ENCODE measurements at places on chromosomes 13 and 19.

GRCh38 chr13:40386586-40386985, 279.9 kb downstream of the FOXO1 start:
- no peak for DNase-seq

DNA sequence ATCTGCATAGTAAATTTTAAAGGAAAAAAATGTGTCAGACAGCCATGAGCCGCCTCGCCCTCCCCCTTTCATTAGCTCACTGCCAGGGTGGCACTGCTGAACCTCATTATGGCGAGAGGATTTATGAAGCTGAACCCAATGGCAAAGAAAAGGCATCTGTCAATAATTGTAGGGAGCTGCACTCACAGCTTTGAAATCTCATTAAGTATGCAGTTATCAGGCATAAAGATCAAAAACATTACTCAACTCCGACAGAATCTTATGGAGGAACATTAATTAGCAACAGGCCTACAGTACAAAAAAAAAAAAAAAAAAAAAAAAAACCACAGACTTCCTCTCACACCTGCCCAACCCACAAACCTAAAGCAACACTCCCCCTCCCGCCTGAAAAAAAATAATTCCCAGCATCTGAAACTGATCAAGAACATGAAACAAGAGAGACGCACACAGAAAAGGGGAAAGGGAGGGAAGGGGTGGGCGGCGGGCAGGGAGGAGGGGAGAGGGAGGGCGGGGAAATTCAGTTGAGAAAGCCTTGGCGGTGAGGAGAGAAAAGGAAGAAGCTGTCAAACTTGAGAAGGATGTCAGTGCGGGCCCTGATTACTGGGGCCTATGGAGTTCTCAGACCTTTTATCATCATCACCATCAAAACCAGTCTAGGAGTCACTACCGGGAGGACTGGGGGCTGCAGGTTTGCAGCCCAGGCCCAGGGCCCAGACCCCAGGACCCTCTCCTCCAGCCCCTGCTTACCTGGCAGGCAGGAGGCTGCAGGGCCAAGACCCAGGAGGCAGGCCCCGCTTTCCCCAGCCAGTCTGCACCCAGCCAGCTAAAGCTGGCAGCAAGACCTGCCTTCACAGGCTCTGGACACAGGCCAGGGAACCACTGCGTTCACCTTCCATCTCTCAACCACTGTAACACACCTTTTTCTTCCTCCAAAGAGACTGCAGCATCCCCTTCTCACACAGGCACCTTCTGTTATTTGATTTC, 8.9 kb downstream of the TSHZ3 start:
- peak; percentile 70 for DNase-seq

GRCh38 chr19:36604656-36605100, 435 bp upstream of the ZNF382 start:
- no peak for DNase-seq

DNA sequence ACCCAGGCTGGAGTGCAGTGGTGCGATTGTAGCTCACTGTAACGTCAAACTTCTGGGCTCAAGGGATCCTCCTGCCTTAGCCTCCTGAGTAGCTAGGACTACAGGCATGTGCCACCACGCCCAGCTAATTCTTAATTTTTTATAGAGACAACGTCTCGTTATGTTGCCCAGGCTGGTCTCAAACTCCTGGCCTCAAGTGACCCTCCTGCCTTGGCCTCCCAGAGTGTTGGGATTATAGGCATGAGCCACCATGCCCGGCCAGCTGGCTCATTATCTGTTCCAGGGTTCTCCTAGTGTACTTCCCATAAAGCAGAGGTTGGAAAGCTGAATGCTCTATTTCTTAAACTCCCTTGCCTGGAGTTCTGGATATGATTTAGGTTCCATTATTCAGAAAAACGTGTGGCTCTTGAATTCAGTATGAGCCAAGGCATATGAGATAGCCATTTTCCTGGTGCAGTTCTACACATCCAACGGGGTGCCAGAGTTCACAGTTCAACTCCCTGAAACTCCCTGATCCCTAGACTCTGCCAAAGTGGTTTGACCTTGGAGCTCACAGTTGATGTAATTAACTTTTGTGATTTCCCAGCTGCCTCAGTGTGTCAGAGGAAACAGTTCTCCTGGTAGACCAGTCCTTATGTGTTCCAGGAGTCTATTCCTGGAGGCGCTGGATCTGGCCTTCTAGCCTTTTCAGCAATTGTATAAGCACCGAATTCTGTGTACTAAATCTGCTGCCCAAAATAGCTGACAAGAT, 21.6 kb downstream of the GPR183 start:
- no peak for DNase-seq

DNA sequence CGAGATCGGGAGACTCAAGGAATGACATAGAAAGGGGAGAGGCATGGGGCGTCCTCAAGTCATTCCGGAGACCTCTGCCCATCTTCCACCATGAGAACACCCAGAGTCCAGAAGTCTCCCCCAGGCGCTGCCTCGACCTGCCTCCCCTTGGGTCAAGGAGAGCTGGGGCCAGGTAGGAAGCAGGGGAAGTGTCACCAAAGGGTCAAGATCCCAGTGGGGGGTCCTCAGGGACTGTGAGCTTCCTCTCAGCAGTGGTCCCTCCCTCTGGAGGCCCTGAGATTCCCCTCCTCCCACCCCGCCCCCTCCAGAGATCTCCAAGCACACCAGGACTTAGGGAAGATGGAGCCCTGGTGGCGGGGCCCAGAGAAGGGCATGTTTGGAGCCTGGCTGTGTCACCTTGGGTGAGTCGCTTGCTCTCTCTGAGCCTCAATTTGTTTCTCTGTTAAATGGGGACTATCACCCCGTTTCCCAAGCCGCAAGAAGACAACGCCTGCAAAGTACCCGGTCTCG, 919 bp downstream of the DACT3 start:
- no peak for DNase-seq

- no peak for DNase-seq
Observed at GRCh38 chr13:42548731-42549551, 25.0 kb upstream of the TNFSF11 start.

DNA sequence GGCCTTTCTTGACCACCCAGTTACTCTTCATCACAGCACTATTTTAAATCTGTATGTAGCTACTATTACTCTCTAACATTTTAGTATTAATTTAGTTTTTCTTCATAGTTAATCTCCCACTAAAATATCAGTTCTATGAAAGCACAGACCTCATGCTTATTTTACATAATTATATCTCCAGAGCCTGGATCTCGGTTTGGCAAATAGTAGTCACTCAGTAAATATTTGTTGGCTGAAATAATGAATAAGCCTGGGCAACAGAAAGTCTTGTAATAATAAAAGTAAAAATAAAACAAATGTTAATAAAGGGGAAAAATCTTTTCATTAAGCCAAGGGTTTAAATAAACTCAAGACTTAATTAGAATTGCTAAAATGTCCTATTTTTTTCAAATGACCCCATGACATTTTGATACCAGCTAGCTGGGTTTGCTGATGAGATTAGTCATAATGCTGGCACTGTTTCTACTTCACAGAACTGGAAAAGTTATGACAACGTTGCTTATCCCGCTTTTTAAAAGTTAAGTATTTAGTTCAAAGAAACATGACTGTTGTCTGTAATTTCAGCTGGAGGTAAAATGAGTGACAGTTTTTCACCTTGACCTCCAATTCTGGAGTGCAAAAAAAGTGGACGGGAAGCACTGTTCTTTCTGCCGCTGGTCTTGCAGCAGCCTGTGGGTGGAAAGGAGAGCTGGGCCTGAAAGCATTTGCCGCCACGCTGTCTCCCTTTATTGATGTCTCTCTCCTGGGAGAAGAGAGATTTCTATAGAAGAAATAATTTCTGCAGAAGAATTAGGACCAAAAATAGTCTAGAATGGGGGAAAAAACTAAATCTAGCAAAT, 85.2 kb upstream of the SPATA13 start:
- no peak for DNase-seq

- no peak for DNase-seq
Observed at GRCh38 chr19:1213391-1214286, 8.1 kb downstream of the STK11 start.

- DNase-seq = no peak
Observed at GRCh38 chr13:58964048-58964447, 1199.7 kb downstream of the DIAPH3 start.

DNA sequence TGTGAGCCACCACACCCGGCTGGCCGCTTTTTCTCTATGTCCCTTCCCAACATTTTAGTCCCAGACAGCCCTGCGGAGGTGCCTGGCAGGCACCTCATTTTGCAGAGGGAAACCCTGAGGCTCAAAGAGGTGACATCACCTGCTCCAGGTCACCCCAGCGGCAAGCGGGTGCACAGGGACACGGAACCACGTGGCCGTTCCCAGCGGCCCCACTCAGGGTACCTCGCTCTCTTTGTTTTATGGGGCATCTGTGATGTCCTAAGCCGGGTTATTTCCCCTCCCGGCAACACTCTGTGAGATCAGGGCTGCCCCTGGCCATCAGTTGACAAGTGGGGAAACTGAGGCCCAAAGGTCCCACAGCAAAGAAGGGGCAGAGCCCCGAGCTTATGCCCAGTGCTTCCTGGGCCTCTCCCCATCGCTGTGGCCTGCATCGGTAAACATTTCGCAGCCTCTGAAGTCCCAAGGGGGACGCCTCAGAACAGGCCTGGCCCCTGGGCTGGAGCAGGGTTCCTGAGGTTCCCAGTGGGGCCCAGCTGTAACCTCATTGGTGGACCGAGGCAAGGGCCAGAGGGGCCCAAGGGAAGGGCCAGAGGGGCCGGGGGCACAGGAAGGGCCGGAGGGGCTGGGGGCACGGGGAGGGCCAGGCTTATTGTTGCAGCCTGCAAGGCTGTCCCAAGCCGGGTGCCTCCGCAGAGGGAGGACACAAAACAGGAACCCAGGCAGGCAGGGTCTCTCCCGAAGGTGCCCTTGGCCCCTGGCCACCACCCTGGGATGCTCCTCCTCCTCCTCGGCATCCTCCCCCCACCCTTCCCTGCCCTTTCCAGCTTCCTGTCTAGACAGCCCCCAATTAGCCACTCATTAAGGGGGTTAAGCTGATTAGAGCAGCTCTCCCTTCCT, 39.0 kb downstream of the SMIM24 start:
- no peak for DNase-seq

- no peak for DNase-seq
Observed at GRCh38 chr13:80989747-80990146, 648.8 kb upstream of the SPRY2 start.

- no peak for DNase-seq
Observed at GRCh38 chr19:40599331-40599901, 1.8 kb upstream of the LTBP4 start.

- DNase-seq = no peak
Observed at GRCh38 chr13:46032341-46032740, 20.2 kb downstream of the ZC3H13 start.

DNA sequence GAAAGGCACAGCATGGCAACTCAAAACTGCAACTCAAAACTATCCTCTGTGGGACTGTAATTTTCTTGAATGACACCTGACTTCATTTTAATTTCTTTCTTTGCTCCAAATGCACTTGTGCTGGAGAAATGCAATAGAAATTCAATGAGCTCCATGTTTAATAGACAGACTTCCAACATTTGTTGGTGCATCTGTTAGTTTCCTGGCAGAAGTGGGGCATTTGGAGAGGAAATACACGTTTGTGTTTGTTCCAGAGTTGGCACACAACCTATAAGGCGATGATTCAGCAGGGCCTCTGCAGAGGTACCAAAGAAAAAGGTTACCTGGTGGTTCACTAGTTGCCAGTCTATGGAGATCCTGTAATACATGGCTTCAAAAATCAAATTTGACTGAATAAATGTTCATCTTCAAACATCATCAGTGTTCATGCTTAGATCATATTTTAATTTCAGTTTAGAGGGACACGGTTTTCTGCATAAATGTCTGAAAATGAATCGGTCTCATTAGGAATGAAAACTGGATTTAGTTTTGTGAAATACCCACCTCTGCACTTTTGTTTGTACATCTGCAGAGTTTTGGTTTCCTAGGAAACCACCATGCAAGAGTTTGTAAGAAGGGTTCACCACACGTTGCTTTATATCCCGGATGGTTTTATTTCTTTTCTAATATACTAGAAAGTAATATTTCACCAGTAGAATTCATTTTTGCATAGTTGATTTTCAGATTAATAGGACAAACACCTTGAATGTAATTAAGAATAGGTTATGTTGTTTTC, 21.8 kb upstream of the OBI1 start:
- DNase-seq = peak; percentile 60

GRCh38 chr13:40383132-40383531, 283.3 kb downstream of the FOXO1 start:
- DNase-seq = no peak

DNA sequence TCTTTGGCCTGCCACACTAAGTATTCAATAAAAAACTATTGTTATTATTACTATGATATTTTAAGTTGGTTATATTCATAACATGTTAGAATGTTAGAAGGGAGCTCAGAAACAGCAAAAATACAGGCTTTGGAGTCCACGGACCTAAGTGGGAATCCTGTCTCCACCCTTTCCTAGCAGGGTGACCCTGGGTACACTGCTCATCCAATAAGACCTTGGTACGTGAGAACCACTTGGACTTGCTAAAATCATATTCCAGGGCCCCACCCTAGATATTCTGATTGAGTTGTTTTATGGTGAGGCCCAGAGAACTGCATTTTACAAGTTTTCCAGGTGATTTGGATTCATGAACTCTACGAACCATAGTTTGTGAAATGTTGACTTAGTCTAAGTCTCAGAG, 47.4 kb upstream of the KL start:
- DNase-seq = no peak

- peak; percentile 33 for DNase-seq
Observed at GRCh38 chr13:24511019-24511815, 1.4 kb downstream of the PARP4 start.

- no peak for DNase-seq
Observed at GRCh38 chr13:50740052-50740741, 103.3 kb downstream of the DLEU7 start.

DNA sequence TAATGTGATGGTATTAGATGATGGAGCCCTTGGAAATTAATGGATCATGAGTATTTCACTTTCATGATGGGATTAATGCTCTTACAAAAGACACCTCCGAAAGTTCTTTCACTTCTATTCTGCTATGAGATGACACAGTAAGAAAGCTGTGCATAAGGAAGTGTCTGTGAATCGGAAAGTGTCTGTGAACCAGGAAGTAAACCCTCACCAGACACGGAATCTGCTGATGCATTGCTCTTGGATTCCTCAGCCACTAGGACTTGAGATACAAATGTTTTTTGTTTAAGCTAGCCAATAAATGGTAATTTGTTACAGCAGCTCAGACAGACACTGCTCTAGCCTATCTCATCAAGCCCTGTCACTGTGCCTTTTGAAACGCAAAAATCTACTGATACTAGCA, 440.4 kb upstream of the PRR20A start:
- no peak for DNase-seq

DNA sequence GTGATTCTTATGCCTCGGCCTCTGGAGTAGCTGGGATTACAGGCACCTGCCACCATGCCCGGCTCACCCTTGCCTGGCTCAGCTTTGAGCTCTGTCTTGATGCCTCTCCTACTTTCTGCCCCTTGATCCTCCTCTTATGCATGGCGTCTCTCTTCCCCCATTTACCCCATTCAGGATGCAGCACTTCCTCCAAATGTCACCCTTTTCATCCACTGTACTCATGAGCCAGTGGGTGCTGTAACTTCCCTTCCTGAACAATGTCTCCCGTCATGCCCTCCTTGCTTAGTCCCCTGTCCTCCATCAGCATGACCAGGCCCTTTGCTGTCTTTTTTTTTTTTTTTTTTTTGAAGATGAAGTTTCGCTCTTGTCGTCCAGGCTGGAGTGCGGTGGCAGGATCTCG, 3.4 kb upstream of the SIGLEC9 start:
- no peak for DNase-seq

All from DMS79 treated with DMSO at 0.1 percent for 48 hours (cell line).